ENCODE measurements at places on chromosomes 6 and 20.
A peak's percentile ranks its signal among the peaks of the same experiment; 100 is the strongest.

- DNase-seq: peak; percentile 5
These were observed 109.5 kb upstream of the HSF2 start for GRCh38 chr6:122289762-122290539.

GRCh38 chr20:8504030-8504429, 372.0 kb downstream of the PLCB1 start:
- no peak for DNase-seq

DNA sequence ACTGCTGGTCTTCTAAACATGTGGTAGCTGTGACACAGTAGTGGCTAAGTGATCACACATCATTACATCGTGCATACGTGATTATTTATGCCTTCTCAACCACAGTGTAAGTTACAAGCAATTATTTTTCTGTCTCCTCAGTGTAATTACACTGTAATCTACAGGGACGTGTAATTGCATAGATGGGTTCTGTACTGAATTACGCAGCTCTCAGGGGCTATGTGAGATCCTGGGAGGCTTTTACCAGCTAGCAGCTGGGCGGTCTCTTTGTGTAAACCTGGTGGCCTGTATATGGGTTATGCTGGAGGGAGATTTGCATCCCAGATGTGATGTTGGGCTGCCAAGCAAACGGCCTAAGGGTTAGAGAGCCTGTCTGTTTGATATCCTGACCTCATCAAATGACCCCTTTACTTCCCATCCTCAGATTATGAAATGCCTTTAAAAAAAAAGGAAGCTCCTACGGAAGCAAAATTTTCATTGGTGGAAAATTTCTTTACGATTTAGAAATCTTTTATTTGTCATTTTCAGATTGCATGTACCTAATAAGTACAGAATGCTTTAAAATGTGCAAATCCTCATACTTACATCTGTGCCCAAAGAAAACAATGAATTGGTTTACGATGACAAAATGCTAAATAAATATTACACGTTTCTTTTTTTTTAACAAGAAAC, 402.8 kb upstream of the JAG1 start:
- no peak for DNase-seq

DNA sequence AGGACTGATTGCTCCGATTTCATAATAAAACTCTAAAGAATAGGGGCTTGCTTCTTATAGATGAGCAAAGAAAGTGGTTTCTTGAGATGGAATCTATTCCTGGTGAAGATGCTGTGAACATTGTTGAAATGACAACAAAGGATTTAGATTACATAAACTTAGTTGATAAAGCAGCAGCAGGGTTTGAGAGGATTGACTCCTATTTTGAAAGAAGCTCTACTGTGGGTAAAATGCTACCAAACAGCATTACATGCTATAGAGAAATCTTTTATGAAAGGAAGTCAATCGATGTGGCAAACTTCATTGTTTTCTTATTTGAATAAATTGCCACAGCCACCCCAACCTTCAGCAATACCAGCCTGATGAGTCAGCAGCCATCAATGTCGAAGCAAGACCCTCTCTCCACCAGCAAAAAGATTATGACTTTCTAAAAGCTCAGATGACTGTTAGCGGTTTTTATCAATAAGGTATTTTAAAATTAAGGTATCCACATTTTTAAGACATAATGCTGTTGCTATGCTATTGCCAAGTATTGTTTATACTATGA, 12.7 kb upstream of the MTRF1L start:
- no peak for DNase-seq

DNA sequence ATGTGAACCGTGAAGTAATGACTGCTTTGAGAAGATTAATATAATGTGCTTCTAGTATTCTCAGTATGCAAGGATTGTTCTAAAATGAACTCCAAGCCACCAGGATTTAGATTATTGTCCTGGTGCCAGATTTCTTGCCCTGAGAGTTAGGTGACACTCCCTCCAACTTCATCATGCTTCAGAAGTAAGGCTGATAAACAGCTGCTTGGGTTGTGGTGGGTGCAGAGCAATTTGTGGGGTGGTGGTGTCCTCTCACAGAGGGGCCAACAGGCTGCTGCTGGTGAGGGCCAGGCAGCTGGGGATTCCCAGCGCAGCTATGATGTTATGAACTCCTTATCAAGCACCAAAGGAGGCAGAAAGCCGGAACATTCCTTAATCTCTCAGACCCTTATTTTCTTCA, 114.6 kb downstream of the MCHR2 start:
- no peak for DNase-seq

GRCh38 chr6:37696841-37697662, 631 bp downstream of the MDGA1 start:
- peak; percentile 32 for DNase-seq
